ENCODE measurements at places on chromosomes 2 and 18.

- peak; percentile 33 for DNase-seq
Observed at GRCh38 chr18:3912705-3913104, 462.7 kb downstream of the TGIF1 start.

DNA sequence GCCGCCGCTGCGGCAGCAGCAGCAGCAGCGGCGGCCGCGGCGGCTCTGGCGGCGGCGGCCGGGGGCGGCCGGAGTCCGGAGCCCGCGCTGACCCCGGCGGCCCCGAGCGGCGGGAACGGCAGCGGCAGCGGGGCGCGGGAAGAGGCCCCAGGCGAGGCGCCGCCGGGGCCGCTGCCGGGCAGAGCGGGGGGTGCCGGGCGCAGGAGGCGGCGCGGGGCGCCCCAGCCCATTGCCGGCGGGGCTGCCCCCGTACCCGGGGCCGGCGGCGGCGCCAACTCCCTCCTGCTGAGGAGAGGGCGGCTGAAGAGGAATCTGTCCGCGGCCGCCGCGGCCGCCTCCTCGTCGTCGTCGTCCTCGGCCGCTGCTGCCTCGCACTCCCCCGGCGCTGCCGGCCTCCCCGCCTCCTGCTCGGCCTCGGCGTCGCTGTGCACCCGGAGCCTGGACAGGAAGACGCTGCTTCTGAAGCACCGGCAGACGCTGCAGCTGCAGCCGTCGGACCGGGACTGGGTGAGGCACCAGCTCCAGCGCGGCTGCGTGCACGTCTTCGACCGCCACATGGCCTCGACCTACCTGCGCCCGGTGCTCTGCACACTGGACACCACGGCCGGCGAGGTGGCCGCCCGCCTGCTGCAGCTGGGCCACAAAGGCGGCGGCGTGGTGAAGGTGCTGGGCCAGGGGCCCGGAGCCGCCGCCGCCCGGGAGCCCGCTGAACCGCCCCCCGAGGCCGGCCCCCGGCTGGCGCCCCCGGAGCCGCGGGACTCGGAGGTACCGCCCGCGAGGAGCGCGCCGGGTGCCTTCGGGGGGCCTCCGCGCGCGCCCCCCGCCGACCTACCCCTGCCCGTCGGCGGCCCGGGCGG, 646 bp downstream of the PHLPP1 start:
- DNase-seq, result peak; percentile 71

GRCh38 chr2:239137165-239137897, 263.5 kb downstream of the HDAC4 start:
- no peak for DNase-seq

GRCh38 chr2:44943031-44943692, 1.7 kb downstream of the SIX3 start:
- DNase-seq, result no peak

- no peak for DNase-seq
Observed at GRCh38 chr2:172680436-172681068, 55.1 kb upstream of the RAPGEF4 start.

DNA sequence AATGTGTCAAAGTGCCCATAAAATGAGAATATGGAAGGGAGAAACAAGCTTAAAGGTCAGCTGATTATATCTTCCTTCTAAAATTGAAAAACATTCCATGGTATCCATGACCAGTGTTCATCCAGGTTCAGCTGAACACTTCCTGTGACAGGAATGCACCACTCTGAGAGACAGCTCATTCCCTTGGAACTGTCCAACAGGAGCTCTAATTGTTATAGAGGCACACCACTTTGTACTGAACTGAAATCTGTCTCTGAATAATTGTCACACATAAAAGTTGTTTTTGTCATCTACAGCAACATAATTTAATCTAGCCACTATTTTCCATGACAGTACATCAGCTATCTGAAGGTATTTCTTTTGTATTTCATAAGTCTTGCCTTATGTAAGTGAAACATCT, 195.9 kb upstream of the ZNF804A start:
- no peak for DNase-seq

DNA sequence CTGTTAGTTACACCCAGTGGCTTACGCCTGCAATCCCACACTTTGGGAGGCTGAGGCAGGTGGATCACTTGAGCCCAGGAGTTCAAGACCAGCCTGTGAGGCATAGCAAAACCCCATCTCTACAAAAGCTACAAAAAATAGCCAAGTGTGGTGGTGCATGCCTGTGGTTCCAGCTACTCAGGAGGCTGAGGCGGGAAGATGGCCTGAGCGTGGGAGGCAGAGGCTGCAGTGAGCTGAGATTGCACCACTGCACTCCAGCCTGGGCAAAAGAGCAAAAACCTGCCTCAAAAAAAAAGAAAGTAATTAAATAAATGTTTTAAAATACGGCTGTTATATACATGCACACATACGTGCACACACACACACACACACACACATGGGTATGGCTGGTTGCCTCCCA, 194.8 kb downstream of the HDAC4 start:
- DNase-seq, result no peak

DNA sequence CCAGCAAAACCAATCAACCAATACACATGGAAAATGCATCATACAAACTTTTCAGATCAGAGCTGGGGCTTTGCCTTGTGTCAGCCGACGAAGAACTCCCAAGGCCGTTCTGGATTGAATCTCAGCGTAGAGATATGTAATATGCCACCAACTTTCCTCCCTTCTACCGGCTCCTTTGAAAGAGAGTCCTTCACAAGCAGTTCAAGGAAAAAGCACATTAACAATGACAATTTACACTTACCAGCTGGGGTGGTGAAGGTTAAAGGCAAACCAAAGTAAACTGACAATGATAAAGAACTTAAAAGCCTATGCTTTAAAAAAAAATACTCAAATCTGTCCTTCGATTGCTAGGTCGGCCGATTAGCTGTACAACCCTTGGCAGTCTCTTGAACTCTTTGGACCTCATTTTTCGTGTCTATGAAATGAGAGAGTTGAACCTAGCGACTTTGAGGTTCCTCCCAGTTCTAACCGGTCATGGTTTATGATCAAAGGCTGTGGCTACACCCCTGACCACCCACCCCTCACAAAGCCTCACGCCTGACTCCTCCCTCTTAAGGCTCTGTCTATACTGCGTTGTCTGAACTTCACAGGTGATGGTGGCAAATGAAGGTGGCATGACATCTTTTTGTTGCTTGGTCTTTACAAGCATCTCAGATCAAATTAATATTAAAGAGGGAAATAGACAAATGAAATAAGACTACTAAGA, 46.2 kb downstream of the BCL2 start:
- no peak for DNase-seq

GRCh38 chr2:130728007-130728454, 839 bp upstream of the GPR148 start:
- no peak for DNase-seq

DNA sequence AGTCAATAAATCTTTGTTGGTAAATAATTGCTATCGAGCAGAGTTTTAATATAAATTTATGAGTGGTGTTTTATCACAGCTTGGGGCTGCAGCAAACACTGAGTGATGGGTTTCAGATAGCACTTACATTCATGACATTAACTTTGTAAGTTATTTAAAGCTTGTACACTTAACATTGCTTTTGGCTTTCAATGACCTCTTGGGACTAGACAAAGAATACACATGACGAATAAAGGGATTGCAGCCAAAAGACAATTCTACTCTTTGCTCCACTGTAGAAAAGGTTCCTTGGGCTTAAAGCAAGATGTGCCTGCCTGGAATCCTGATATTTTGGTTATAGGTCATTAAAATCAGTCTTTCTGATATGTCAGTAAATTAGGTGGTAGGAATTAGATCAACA, 299.5 kb downstream of the GBX2 start:
- no peak for DNase-seq

- no peak for DNase-seq
Observed at GRCh38 chr2:37367984-37368383, 23.6 kb downstream of the QPCT start.

DNA sequence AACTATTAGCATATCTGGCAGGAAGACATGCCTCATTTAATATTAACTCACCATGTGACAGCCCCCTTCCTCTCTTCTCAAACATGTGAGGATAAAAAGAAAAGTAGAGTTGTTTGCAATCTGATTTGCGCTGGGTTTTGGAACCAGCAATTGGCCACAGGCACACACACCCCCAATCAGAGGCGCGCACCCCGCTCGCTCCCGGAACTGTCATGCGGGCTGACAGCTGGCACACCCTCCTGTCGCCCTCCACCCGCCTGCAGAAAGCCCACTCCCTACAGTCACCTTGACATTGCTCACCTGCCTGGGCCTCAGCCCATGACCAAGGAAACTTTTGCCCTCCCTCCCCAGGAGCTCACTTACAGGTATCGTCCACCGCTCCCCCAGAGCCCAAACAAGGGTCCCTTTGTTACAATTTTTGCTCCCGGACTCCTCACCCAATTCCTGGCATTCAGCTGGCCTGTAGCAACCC, 1.1 kb downstream of the COBLL1 start:
- DNase-seq, result peak; percentile 26

DNA sequence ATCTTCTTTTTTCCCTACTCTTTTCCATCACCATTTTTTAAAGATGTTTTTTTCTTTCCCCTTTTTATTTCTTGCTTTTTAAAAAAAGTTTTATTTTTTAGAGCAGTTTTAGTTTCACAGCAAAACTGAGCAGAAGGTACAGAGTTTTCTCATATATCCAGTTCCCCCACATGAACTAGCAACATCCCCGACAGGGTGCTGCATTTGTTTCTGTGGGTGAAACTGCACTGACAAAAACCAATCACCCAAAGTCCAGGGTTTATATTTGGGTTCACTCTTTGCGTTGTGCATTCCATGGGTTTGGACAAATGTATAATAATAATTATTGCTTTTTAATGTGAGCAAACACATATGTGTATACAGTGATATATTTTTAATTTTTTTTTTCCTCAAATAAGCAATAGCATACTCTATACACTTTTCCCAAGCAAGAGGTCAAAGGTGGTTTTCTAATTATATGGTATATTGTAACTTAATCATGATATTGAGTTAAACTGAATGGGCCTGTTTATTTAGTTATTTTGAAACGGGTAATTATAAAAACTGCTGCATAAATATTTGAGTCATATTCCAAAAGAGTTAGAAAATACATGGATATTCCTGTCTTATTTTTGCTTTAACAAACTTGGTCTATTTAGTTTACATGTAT, 50.3 kb downstream of the NCK2 start:
- no peak for DNase-seq

GRCh38 chr2:5725794-5726463, 33.7 kb downstream of the SOX11 start:
- no peak for DNase-seq

Measured in EH (cell line).